ENCODE measurements at places on chromosomes 6 and 20.

GRCh38 chr20:62906209-62906608, 20.1 kb downstream of the DIDO1 start:
- no peak for DNase-seq

GRCh38 chr6:52505726-52506409, 71.0 kb downstream of the TRAM2 start:
- peak; percentile 44 for DNase-seq

GRCh38 chr20:23326774-23327173, 23.8 kb upstream of the NXT1 start:
- DNase-seq = no peak

GRCh38 chr20:1376408-1377270, 16.2 kb downstream of the FKBP1A start:
- DNase-seq = peak; percentile 83

DNA sequence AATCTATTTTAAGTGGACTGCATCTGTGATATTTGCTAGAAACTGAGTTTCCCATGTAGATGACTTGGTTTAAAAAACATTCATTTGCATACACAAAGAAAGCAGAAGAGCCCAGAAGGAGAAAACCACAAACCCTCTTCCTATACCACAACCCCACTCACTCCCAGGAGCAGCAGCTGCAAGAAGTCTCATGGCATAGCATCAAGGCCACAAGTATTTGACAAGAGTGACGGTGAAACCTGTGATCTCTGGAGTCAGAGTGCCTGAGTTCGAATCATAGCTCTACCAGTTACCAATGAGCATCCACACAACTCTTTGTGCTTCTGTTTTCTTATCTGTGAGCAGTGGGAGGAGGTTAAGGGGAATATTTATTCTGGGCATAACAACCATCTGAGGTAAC, 44.7 kb upstream of the SIRPG start:
- peak; percentile 86 for DNase-seq

DNA sequence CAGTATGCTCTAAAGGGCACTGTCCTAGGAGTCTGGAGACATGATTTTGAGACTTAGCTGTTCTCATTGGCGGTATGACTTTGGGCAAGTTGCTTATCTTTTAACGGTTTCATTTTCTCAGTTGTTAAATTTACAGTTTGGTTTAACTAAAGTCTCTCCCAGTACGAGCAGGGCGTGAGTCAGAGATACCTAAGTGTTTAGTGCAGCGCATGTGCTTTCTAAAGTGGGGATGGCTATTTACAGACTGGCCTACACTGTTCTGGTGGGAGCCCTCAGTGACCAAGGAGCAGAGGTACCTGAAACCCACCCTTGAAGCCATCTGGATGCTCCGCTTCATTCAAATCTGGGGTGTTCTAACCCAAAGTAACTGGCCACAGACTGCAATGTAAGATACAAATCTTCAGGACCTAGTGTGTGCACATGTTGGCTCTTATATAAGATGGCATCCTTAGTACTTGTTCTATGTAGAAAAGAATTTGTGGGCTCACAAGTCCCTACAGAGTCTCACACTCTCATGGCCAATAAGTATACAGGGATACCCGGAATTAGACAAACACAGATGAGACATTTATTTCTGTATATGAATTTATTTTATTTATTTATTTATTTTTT, 10.7 kb downstream of the MSH5 start:
- DNase-seq = no peak

DNA sequence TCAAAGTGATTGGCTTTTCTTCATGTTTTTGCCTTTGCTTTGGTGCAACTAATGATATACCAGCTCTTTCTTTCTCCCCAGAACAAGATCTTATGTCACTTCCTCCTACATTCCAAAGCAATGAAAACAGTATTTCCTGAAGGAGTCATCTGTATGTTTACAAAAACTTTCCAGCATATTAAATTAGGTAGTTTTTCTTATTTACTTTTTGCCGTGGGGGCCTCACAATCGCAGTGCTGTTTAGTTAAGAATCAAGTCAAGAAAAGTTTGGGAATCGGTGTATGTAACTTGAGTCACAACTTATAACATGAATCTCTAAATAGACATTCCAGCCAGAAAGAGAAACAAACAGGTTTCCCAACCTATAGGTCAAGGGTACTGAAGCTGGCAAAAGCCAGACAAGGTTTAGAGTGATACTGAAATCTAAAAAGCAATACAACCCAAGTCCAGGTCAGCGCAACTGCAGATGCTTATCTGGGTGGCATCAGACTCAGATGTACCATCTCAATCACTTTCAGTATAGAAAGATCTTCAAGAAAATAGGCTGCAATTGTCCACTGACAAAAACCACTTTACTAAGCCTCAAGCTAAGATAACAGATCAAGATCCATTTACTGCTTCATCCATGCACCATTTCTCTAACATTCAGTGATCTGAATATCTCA, 63.6 kb downstream of the IPCEF1 start:
- no peak for DNase-seq

GRCh38 chr6:111724039-111724438, 118.4 kb upstream of the TRAF3IP2 start:
- DNase-seq = no peak

GRCh38 chr20:44022464-44022863, 107.8 kb downstream of the TOX2 start:
- DNase-seq = no peak

GRCh38 chr20:32206760-32207625, 550 bp downstream of the PLAGL2 start:
- DNase-seq = peak; percentile 84

GRCh38 chr6:51953246-51953645, 134.2 kb downstream of the PKHD1 start:
- no peak for DNase-seq

DNA sequence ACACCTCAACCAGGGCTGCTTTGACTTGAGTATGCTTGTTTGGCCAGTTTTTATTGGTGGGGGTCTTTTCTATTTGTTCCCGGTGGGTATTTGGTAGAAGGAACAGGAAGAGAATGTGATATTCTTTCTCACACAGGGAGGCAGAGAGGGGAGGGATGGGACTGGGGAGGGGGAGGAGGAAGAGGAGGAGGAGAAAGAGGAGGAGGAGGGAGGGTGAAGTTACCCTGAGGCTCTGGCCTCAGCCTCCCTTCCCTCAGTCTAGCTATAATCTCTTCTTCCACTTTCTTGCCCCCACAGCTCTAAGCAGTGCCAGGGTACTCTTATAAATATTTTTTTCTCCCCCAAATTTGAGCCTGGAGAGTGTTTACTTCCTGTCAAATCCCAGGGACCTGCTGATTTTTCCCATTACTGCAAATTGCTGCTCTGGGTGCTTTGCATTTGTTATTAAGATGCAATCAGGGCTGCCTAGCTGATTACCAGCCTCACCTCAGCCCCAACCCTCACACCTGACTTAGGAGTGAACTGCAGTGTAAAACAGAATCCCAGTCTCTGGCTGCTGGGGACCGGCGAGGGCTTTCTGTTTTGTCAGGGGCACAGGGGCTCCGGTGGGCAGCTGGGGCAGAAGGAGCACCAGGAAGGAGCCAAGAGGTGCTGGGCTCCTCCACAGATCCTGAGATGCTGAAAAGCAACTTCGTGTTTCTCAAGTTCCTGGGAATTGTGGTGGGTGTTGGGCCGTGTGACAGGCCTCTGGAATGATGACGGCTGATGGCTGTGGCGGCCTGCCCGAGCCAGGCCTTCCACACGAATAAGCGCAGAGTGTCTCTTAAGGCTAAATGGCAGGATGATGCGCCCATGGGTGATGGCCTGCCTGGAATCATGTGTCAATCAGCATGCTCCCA, 141.4 kb downstream of the CD83 start:
- no peak for DNase-seq

GRCh38 chr20:37575884-37576283, 48.2 kb upstream of the BLCAP start:
- DNase-seq = peak; percentile 53

- peak; percentile 15 for DNase-seq
These were observed 64.2 kb upstream of the SLC35B3 start for GRCh38 chr6:8499540-8499939.

DNA sequence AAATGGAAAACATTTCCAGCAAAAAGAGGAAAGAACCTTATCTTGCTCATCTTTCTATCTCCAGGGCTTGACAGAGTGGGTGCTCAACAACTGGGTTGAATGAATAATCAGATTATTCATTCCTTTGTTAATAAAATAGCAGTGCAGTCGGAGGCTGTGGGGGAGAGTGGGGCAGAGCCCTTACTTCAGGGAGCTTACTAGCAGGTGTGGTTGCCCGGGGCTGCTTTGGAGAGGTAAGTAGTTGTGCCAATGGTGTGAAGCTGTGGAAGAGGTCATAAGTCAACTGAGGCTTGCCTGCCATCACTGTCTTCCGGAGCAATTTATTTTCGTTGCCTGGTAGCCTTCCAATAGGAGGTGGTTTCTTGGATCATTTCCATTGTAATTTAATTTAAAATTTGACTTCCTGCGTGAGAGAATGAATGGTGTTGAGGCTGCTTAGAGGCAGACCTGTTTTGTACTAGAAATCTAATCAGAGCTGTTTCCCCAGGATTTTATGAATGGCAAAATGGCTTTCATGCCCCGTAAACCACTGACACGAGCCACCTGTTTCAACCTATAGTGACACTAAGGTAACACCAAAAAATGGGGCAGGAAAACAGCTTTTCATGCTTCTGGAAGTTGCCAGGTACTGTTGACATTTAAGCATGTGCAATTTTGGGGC, 51.4 kb downstream of the ZDHHC14 start:
- DNase-seq = no peak

DNA sequence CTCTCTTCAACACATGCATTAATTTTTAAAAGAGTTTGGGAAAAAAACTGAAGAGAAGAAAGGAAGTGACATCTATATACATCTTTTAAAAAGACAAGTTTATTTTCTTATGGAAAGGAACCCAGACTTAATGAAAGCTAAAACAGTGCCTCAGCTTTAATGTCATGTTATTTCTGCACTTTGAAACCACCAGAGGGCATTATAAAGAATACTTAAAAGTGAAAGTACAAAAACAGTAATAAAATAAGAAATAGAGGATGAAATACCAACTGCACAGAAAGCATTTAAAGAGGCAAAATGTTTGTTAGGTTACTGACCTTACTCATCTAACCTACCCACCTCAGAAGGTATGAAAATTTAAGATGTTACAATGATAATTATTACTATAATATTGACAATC, 98.8 kb downstream of the HUS1B start:
- peak; percentile 36 for DNase-seq

GRCh38 chr20:573414-574296, 30.1 kb upstream of the CSNK2A1 start:
- no peak for DNase-seq

GRCh38 chr6:169724494-169725124, at the start of gene PHF10:
TSS of gene PHF10 (minus strand) at chr6:169724500. CDS start at chr6:169723931, 569 bp downstream.
- DNase-seq = peak; percentile 82

GRCh38 chr6:35359346-35359743, 17.0 kb downstream of the PPARD start:
- DNase-seq = no peak

GRCh38 chr6:125213939-125214338, 60.4 kb downstream of the TPD52L1 start:
- no peak for DNase-seq

GRCh38 chr6:11598687-11599086, 61.1 kb downstream of the TMEM170B start:
- DNase-seq = no peak

DNA sequence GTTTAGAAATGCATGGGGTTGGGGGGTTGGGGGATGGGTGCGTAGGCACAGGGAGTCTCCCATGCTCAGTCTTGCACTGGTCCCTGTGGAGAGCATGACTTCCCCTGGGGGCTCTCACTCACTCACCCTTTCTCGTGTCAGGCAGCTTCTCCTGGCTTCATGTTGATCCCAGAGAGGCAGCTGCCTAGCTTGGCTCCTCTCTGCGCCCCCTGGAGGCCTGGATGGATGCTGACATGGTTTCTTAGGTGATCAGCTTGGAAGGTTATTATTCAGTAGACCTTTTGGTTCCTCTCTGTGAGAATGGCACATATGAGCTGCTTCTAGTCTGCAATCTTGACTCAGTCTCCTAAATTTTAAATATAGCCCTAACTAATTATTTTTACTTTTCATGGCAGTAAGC, 109.3 kb upstream of the FAM83B start:
- DNase-seq = peak; percentile 28

GRCh38 chr6:64505312-64505711, 869.7 kb downstream of the PHF3 start:
- peak; percentile 51 for DNase-seq

GRCh38 chr20:45823949-45824835, 2.9 kb downstream of the TNNC2 start:
- DNase-seq = peak; percentile 81

- no peak for DNase-seq
These were observed 14.7 kb downstream of the DPPA5 start for GRCh38 chr6:73339340-73339739.

- peak; percentile 80 for DNase-seq
These were observed 134.0 kb upstream of the ARMC2 start for GRCh38 chr6:108714101-108714765.

- no peak for DNase-seq
These were observed 109.1 kb downstream of the UTRN start for GRCh38 chr6:144394210-144394609.

GRCh38 chr6:133837801-133838349, 51.0 kb upstream of the TCF21 start:
- peak; percentile 66 for DNase-seq

DNA sequence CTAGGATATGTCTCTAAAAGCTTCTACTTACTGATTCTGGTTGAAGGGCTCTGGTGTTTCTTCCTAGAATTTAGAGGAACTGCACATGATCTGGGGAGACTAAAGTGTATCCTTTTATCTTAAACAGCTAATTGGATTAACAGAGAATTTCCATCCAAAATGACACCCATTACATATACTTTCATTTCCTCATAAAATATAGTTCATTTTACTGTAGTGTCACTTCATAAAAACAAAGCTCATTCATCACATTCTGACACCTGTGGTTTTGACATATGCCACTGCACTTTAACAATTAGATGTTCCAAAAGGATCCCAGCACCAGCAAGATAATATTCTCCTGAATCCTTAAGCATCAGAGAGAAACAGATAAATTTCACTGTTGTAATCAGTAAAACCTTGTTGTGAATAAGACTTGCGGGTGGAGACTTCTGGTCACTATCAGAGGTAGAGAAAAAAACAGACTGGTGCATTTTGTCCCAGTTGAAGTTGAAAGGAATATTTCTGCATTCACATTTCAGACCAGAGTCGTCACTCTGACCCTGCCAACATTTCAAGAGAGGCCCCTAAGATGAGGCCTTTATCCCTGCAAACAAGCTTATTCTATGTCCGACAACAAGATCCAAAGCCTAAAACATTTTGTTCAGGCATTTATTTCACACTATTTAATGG, 175.3 kb upstream of the BMP5 start:
- DNase-seq = no peak
